NCI-H526 treated with DMSO at 0.1 percent for 48 hours (cell line): ENCODE measurements at places on chromosomes 2 and 18.

GRCh38 chr18:75309564-75309963, 99.0 kb downstream of the TSHZ1 start:
- DNase-seq: no peak

- no peak for DNase-seq
These were observed 249.7 kb upstream of the DLGAP1 start for GRCh38 chr18:4704781-4705180.

DNA sequence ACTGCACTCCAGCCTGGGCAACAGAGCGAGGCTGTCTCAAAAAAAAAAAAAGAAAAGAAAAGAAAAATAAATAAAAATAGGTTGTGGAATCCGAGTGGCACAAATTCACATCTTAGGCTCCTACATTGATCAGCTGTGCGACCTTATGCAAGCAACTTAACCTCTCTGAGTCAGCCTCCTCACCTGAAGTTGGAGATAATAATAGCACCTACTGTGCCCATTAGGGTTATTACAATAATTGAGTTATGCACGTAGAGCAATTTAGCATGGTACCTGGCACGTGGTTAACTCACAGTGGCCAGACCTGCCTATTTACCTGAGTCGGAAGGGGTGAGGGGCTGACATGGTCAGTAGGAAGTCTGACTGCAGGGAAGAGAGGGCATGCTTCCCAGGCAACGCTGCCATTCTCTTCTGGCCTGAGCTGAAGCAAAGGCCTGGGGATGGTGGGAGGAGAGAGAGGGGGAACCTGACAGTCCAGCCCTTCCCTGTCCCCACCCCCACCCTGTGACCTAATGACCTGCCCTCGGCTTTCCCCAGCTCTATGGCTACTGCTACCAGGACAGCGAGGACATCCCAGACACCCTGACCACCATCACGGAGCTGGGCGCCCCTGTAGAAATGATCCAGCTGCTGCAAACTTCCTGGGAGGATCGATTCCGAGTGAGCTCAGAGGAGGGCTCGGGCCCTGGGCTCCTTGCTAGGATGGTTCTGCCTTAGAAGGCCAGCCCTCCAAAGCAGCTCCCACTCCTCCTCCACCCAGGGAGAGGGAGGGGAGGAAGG, 5.1 kb downstream of the PKDCC start:
- no peak for DNase-seq

DNA sequence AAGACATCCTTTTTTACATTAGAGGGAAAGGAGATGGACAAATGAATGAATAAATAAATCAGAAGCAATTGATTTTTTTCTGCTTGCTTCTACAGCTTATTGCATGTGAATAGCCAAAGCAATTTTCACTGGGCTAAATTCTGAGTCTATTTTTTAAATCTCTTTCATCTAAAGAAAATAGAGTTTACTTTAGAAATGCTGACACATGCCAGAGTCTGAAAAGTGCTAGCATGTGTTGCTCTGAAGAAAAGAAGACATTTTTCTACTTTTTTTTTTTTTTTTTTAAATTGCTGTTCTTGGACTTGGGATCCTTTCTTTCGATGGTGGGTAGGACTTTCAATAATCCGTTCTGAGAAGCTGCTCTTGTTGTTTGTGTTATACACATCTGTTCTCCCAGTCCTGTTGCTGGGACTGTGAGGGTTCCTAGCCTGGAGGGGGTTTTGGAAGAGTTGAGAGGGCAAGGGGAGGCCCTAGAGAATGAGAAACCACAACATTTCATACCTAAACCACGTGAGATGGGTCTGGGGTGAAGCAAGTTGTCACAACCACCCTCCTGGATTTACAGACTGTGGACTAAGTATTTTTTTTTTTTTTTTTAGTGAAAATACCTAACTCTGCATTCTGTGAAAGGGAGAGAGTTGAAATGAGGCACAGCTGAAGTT, 193.5 kb downstream of the PRKCE start:
- DNase-seq: no peak

- DNase-seq: no peak
These were observed 42.6 kb downstream of the RALBP1 start for GRCh38 chr18:9517869-9518268.

- no peak for DNase-seq
These were observed 31.9 kb downstream of the C1QL2 start for GRCh38 chr2:119126650-119127049.

- peak; percentile 73 for DNase-seq
These were observed 1232.3 kb upstream of the ZEB2 start for GRCh38 chr2:145752091-145752806.

GRCh38 chr18:53254265-53254664, 914.3 kb downstream of the DCC start:
- no peak for DNase-seq

DNA sequence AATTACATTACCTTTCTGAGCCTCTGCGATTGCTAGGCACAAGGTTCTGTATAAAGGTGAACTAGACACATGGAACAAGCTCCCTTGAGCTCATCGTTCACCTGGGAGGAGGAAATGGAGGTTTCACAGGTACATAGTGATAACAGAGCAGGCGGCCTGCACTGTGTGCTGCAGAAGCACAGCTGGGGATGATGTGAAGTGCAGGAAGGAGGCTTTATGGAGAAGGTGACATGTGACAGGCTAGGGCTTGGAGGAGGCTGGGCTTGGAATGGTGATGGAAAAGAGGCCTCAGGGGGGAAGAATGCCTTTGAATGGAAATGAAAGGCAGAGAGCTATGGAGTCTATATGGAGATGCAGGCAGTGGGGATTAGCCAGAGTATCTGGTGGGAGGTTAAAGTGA, 22.9 kb downstream of the MARCHF4 start:
- no peak for DNase-seq

DNA sequence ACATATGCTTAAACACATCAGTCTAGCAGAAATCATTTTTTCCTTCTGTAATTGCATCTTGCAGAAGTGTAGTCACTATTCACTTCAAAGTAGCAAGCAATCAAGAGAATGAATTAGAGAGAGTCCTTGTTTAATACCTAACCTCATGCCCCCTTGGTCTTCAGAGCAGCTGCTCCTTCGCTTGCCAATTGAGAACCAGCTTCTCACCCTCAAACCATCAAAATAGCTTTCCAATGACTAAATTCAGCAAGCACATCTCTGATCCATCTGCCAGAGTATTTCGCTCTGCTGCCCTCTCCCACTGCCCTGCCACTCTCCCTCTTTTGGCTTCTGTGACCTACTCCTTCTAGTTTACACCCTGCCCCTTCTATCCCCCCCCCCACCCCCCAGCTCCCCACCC, 120.7 kb upstream of the AGAP1 start:
- no peak for DNase-seq

GRCh38 chr2:36951027-36951518, 15.3 kb downstream of the STRN start:
- DNase-seq: no peak

DNA sequence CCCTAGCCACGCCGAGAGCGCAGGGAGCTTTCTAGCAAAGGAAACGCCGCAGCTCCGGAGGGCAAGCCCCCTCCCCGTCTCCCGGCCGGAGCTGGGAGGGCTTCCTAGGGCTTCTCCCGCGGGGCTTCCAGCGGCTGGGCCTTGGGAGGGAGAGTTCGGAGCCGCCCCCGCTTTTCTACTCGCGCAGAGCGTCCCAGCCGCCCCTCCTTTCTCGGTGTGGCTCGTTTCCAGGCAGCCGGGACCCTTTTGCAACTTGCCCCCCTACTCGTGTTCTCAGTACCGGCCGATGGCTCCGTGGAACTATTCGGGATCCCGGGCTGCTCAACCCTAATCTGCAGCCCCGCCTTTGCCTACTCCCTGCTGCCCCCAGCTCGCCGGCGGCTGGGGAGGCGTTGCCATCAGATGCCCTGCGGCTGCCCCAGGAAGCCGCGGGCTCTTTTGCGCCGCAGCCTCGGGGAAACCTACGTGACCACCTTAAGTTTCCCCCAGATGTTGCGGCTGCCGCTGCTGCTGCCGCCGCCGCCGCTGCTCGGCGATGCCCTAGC, 1.5 kb upstream of the NR4A2 start:
- DNase-seq: peak; percentile 44

GRCh38 chr2:140122001-140122400, 1341.8 kb upstream of the NXPH2 start:
- no peak for DNase-seq

- no peak for DNase-seq
These were observed 274.3 kb downstream of the PRKCE start for GRCh38 chr2:45925636-45926366.

DNA sequence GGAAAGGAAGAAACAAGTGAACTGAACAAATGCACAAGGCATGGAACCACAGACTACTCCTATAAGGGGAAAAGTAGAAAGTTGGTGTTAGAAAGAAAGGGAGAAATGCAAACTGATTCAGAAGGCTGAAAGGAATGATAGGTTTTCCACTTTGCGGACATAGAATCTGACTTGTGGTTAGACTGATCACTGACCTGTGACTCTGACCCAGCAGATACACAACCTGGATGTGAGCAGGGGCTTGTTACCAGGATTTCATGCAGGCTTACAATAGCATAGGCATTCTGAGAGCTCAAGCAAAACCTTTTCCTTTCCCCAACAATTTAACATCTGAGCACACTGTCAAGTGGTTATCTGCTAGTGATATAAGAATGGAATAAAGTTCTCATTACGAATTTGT, 237.0 kb upstream of the CDH20 start:
- DNase-seq: no peak

- no peak for DNase-seq
These were observed 567 bp downstream of the VWA3B start for GRCh38 chr2:98087447-98088020.

GRCh38 chr18:54119524-54120019, 104.9 kb downstream of the MBD2 start:
- peak; percentile 57 for DNase-seq

GRCh38 chr18:51350081-51350480, 152.6 kb upstream of the MEX3C start:
- DNase-seq: no peak

DNA sequence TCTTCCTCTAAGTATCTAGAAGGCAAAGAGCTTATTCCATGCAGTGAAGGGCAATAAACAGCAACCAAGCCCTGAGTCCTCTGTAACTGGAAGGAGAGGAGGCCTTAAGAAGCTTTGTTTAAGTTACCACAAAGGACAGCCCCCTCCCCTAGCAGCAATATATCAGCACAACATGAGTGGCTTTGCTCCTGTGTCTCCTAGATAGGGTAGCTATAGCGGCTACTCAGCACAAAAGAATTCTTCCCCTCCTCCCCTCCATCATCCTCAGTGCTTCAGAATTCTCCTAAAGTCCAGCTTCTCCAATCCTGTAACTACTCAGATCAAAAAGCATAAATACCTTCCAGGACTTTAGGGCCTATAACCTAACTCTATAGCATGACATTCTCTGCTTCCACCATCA, 16.5 kb downstream of the SUMO1 start:
- no peak for DNase-seq

- DNase-seq: no peak
These were observed 242.2 kb downstream of the LOXHD1 start for GRCh38 chr18:46414863-46415262.

GRCh38 chr18:34707670-34708069, 2.4 kb upstream of the DTNA start:
- DNase-seq: peak; percentile 63

- peak; percentile 8 for DNase-seq
These were observed 37.6 kb downstream of the C18orf63 start for GRCh38 chr18:74353169-74353775.

DNA sequence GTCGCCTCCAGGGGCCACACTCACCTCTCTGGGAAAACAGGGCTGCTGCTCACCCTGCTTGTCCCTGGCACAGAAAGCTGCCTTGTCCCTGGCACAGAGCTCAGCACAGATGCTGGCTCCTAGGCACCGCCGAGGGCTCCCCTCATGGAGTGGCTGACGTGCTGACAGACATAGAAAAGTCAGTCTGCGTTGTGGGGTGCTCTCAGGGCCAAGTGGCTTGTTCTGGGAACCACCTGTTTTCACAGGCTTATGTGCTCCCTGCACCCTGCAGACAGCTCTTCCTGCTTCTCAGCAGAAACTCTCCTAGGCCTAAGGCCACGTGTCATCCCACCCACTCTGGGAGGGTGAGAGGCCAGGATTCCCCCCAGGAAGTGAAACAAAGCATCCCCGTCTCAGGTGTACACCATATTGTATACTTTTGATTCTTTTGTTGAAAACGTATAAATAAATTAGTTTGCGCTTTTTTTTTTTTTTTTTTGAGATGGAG, 84.7 kb upstream of the TMEM200C start:
- no peak for DNase-seq

- DNase-seq: no peak
These were observed 69.8 kb upstream of the TANK start for GRCh38 chr2:161090411-161090810.

- DNase-seq: no peak
These were observed 3.4 kb downstream of the SLC66A2 start for GRCh38 chr18:79947881-79948610.

DNA sequence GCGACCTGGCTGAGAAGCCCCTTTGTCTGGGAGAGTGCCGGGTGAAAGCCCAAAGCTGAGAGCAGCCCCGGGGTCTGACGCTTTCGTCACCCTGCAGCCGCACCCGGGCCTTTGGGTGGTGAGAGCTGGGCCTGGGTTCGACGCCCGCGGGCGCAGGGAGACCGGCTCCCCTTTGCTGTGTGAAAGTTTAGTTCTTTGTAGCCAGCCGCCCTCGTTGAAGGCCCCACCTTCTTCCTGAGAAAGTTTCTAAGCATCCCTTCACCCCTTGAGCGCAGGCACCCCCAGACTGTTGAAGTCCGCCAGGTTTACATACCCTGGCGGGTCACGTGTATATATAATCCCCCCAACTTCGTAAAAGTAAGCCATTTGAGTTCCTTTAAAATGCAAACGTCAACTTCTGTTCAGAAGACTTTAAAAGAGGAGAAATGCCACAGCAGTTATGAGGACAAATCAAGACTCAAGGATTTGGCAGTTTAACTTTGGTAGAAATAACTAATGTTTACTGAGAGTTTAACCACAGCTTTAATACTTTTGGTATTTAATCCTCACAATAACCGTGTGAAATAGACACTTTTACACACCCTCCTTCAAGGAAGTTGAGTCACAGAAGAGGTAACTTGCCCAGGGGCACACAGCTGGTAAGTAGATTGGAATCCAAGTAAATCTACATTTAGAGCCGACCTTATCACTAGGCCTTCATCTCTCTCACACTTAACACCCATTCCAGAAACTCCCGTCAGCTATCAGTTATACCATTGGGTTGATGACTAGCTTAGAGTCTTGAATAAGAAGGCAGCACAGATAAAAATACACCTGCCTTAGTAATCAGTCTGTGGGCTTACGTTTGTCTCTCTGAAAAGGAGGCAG, 1.1 kb upstream of the MBOAT2 start:
- DNase-seq: no peak
